HFF-Myc (cell line): ENCODE measurements at places on chromosomes 6 and 20.
A peak's percentile ranks its signal among the peaks of the same experiment; 100 is the strongest.

DNA sequence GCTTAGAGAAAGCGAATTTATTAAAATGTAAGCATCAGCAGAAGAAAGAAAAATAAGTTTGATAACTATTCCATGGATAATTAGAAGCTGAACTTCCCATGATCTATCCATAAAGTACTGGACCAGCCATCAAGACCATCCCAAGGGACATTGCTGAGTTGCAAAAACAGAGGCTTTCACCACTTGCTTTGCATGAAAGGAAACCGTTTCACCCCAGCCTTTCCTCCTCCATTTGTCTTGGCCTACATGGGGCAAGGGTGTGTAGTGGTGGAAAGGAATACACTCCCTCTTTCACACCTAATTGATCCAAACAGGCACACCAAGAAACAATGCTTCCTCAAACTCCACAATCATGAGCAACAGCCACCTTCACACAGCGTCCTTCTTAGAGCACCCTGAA, 10.4 kb downstream of the HIVEP2 start:
- DNase-seq, result no peak

- DNase-seq, result no peak
Measured at GRCh38 chr20:1171461-1172093, 13.2 kb downstream of the TMEM74B start.

DNA sequence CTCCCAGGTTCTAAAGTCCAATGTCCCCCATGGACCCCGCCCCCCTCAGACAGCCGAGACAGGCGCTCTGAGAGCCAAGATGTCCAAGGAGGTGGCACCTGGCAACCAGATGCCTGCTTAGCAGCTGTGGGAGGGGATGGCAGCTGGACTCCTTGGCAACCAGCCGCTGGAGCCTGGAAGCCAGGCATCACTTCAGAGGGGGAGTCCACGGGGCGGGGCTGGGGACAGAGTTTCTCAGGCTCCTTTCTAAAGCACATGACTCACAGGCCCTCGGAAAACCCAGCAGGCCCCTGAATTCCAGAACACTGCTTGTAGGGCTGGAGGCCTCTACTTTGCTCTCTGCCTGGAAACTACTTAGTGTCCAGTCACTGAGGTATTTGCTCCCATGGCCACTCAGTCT, 51.5 kb downstream of the PREX1 start:
- peak; percentile 83 for DNase-seq

GRCh38 chr20:63322146-63322932, 29.4 kb downstream of the COL20A1 start:
- DNase-seq, result no peak

DNA sequence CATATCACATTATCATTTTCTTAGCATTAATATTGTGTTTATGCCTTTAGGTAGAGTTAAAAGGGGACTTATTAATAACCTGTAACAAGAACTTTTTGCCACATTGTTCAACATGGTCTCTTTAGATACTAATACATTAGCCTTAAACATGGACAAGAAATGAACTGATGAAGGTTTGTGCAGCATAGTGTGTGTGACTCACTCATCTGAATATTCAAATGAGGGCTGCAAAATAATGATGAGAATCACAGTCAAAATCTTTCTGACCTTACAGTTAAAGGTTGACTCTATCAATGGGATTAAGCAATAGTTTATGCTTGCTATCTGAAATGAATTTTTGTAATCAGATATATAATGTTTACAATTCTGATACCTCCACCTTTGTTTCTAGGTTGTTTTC, 1189.3 kb upstream of the CITED2 start:
- DNase-seq, result no peak

- no peak for DNase-seq
Measured at GRCh38 chr20:20365480-20366161, 2.3 kb upstream of the INSM1 start.
